Fibroblast of villous mesenchyme (primary cell): ENCODE measurements at places on chromosomes 12 and 14.

DNA sequence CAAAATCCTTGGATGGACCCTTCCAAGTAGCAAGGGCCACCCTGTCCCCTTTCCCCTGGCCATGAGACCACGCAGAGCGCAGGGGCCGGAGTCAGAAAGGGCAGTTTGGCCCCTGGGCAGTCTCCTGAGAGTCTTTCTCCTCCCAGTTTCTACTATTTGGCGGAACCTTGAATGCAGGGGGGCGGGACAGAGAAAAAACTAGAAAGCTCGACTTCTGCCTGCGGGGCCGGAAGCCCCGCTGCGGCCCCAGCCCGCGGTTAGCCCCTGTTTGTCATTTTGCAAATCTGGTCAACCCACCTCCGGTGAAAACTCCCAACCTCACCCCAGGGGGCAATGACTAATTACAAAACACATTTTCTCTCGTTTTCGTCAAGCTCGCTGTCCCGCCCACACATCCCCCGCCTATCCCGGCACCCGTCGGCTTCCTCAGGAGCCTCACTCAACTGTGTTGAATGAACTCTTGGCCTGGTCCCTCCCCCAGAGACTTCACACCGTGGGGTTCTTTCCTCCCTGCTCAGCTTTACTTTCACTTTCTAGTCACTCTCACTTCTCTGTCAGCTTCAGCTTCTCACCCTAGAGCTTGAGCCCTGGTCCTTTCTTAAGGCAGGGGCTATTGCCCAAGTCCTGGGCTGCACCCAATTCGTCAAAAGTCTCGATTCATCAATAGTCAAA, 66.7 kb downstream of the IRF2BPL start:
- peak; percentile 94 for DNase-seq

DNA sequence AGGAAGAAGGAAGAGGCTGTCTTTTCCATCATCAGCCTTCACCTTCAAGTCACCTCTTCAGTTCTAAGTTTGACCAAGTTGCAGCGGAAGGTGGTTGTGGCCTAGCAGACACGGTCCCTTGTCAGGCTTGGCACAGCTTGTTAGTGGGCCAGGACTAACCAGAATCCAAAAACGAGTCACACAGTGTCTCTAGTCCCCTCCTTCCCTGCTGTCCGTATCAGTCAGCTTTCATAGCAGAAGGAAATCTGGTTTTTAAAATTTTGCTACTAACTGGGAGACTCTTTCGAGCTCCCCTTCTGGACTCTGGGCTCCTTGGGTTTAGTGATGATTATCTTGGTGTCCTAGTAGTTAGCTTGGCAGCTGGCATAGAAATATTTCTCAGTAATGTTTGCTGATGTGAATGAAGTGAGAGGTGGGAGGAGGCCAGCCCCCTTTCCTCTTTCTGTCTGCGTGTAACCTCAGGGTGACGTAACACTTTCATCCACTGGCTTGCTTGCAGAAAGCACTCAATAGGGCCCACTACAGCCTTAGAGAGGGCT, 3.8 kb downstream of the ETV6 start:
- no peak for DNase-seq

- no peak for DNase-seq
Measured at GRCh38 chr12:55972911-55973598, 823 bp upstream of the RAB5B start.

GRCh38 chr14:20305265-20306078, at the start of gene TTC5:
TSS of gene TTC5 (minus strand) at chr14:20305951. CDS start at chr14:20305937, 14 bp downstream.
- peak; percentile 92 for DNase-seq

DNA sequence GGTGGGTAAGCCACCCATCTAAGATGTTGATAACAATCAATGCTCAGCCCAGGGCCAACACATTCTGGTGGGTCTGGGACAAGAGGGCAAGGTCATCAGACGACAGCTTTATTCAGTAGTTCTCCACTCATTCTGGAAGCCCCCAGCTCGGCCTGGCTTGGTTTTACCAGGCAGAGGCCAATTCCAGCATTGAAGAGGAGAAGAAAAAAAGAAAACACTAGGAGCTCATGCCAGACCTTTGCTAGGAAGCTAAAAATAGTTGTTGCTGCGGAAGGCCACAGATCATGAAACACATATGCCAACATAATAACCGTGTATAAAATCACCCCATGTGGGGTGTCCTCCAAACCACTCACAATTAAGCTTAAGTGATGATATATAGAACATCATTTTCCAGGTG, 44.4 kb downstream of the CCDC60 start:
- no peak for DNase-seq

GRCh38 chr14:68797121-68797670, 4.3 kb upstream of the ZFP36L1 start:
- DNase-seq = no peak

- peak; percentile 97 for DNase-seq
Measured at GRCh38 chr12:6383572-6384498, at the start of gene LTBR. TSS of gene LTBR (plus strand) at chr12:6384162. CDS start at chr12:6384359, 197 bp downstream.

- DNase-seq = peak; percentile 70
Measured at GRCh38 chr12:69639400-69640016, 28.8 kb upstream of the LRRC10 start.

DNA sequence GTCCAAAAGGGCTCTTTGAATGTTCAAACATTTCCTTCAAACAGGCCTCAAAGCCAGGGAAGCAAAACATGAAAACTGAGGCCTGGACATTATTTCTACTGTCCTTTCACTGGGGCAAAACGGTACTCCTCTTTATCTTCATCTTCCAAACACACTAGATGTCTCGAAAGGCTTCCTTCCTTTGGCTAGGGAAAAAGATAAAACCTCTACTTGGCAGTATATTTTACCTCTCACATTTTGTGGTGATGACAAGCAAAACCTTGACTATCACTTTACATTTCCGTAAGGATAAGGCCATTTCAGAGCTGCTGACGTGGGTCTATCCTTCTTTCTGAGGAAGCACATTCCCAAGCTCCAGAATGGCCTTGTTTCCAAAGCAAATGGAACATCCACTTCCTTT, 9.9 kb downstream of the STAB2 start:
- no peak for DNase-seq
